ENCODE measurements at places on chromosomes 5 and 9. TPM values are rescaled to one million over a fixed set of nuclear protein-coding genes. Genes with fewer than 3 reads are reported as not detected.

The KIF24 gene
- total RNA-seq: 6.1 TPM

The CER1 gene
- not detected for total RNA-seq

The MAP3K1 gene
- 17.6 TPM for total RNA-seq

The EGFLAM gene
- not detected for total RNA-seq
